Hematopoietic multipotent progenitor cell treated with erythropoietin and hydrocortisone succinate and interleukin-3 and kit ligand, for 4 days (in vitro differentiated cells): ENCODE measurements at places on chromosomes 13 and 19.

DNA sequence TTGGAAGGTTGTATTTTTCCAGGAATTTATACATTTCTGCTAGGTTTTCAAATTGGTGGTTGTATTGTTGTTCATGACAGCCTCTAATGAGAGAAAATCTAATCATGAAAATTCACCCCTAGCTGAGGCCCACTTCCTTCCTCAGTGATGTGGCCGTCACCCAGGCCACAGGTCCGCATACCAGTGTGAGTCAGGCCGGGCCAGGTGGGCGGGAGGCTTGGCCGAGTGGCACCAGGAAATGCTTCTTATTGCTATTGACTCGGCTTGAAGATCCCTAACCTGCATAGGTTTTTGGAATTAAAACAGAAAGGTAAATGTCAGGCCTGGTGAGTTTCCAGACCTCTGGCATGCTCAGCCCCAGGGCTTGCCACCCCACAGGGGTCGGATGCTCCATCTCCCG is 88.7 kb downstream of the SCGB2B2 start:
- no peak for DNase-seq

GRCh38 chr13:35808846-35809245 is 322.3 kb downstream of the DCLK1 start:
- no peak for DNase-seq

DNA sequence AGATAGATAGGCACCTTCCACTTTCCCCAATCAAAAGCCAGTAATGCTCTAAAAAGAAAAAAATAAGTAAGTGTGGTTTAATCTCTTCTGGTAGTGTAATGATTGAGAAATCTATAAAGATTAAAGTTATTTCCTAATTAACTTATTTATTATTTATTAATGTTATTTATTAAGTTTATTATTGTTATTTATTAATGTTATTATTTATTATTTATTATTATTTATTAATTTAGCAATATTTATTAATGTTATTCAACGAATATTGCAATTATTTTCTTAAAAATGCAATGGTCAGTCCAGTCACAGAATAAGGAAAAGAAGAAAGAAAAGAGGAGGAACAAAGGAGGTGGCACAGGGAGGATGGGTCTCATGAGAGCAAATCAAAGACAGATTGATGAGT is 100.7 kb downstream of the FREM2 start:
- DNase-seq, result no peak

GRCh38 chr19:18368504-18369222 is 17.3 kb upstream of the GDF15 start:
- DNase-seq, result no peak

DNA sequence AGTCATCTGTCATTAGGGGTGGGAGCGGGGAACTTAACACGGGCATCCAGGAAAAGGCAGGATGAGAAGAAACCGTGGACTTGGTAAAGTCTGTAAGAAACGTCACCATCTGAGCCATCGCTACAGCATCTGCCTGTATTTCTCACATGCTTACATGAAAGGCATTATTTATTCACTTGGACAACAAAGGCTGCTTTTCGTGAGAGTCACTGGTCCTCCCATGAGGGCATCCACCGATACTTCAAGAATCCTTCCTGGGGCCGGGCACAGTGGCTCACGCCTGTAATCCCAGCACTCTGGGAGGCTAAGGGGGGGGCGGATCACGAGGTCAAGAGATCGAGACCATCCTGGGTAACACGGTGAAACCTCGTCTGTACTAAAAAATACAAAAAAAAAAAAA is 16.1 kb downstream of the ZNF446 start:
- DNase-seq, result no peak

DNA sequence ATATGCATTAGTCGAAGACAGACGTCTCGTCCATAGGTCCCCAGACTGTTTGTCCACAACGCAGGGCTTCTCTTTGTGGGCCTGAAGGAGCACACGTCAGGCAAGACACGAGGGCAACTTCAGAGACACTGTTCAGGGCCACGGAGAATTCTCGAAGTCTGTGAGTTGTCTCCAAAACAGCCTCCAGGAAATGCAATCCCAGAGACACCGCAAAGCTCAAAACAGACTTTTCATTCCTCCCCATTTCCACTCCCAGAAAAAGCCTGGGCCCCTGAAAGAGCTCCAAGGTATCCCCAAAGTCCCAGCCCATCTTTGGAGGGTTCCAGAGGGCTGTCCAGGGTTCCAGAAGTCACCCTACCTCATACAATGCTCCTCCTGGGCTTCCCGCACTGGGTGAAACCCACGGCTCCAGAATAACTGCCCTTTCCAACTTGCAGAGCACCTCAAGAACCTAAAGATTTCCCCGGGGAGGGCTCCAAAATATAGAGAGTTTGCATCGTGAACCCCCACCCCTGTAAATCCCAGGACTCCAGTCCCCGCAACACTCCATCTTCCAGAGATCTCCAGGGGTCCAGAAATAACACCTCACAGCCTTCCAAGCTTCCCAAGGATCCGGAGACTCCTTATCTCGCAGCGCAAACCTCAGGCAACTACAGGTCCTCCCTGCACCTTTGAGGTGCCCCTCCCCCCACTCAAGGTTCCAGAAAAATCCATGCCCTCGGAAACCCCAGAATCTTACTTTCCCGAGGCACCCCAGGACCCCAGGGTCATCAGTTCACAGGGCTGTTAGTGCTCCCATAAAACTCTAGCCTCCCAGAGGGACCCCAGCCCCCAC is 687 bp upstream of the FTL start:
- DNase-seq, result no peak

DNA sequence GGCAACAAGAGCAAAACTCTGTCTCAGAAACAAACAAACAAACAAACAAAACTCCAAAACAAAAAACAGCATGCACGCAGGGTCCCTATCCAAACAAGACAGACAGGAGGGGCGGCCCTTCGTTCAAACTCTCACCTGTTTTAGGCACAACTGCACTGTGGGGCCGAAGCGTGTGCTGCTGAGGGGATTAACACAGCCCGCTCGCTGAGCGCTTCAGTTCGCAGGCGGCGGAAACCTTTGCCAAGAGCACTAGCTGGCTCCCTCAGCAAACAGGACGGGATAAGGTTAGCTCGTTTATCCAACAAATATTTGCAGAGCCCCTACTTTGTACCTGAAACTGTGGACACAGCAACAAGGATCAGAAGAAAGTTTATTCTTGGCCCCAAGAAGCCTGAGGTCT is 1.6 kb upstream of the ADPRHL1 start:
- DNase-seq, result no peak

DNA sequence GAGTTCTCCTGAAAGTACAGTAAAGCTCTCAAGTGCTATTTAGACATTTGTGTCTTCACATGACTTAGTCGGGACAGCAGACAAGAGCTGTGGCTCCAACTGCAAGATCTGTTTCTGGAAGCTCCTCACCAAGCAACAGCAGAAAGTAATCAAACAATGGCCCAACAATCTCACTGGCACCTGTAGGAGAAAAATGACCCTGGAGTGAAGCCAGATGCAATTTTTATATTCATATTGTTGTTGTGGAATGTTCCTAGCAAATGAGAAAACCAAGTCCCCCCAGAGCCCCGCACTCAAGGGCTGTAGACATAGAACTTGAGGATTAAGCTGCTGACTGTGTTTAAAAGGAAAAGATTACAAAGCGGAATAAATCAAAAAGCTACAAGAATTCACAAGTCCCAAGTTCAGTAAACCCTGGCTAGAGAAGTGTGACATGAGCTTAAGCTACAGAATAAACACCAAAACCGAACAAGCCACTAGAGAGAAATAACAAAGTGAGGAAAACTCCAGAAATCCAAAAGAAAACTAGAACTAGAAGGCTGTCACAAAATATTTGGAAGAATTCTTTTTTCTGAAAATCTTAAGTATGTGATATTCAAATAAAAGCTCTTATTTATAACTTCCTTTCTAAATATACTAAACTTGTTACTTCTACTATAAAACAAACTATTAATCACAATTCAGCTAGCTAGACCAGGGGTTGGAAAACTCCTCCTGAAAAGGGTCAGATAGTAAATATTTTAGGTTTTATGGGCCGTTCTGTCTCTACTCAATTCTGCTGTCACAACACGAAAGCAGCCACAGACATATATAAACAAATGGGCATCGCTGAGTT is 454.5 kb downstream of the SUCLA2 start:
- DNase-seq, result no peak

DNA sequence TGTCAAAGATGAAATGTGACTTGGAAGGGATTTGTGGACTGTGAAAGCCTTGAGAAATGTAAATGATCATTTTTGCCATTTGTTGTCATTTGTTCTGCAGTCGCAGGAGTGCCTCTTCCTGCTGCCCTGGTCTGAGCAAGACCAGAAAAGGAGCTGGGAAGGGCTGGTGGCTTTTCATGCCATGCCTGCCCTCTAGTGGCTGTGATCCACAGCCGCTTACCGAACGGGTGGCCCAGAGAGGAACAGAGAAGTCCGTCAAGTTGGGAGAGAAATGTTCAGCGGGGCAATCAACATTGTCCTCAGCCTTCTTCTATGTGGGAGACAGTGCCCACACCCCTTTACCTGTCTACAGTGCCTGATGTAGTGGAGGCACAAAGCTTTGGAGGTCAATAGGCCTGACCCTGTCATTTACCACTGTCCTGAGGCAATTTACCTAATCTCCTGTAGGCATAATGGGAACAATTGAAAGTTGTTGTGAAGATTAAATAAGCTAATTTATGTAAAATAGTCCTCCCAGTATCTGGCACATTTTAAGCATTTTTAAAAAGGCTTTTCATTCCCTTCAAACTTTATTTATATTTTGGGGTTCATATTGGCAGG is 224.5 kb downstream of the B3GLCT start:
- DNase-seq, result peak; percentile 91

DNA sequence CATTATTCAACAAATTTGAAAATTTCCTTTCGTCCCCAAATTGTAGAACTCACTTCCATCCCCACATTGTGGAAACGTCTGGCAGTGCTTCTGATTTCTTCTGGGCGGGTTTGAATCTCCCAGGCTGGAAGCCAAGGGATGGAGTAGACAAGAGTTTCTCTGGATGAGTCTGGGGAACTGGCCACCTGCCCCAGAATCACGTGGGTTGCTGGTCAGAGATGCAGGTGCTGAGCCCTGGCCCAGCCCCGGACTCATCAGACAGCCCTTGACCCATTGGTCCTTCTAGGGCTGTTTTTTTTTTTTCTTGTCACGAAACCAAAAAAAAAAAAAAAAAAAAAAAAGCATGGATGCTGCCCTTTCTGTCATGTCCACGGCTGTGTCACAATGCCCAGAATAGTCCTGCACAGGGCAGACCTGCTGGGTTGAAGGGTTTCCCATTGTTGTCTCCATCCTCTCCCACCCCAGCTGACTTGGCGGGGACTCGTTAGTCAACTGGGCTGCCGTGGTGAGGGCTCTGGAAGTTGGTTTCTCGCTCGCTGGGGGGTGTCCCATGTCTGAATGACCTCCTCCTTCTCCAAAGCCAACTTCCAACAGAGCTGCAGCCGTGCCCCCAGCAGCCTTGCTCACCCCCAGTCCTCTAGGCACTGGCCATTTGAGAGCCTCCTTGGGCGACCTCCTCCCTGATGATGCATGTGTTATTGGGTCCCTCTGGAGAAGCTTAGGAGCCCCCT is 12.8 kb downstream of the CHST8 start:
- no peak for DNase-seq

DNA sequence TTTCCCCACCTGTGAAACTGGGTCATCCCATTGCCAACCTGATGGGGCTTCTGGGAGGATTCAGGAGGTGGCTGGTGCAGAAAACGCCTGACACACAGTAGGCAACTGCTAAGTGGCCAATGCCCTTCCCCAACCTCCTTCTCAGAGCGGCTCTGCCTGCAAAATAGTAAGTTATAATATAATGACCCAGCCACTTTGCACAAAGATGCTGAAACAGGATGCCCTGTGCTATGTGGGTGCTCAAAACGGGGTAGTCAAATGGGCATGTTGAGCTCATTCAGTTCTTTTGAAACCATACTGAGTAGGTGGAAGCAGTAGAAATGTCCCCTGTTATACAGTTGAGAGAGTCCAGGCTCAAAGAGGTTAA is 507 bp downstream of the MARCHF2 start:
- no peak for DNase-seq

GRCh38 chr13:79919091-79919490 is 421.8 kb downstream of the SPRY2 start:
- DNase-seq, result no peak

GRCh38 chr13:103898481-103898880 is 832.3 kb upstream of the SLC10A2 start:
- no peak for DNase-seq

DNA sequence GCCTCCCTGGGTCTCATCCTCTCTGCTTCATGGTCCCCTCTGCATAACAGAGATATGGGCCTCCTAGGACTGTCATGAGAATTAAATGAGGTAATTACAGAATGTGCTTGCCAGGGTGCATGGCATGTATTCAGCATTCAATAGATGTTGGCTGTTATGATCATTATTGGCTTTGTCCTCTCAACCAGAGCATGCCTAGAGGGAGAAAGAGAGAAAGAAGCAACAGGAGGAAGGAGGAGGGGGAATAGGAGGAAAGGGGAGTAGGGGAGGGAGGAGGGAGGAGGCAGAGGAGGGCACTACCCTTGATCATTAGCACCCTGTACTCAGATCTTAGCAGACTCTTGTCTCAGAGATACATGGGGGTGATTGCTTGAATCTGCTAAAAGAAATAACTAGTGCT is 41.0 kb upstream of the SIAH3 start:
- DNase-seq, result no peak

DNA sequence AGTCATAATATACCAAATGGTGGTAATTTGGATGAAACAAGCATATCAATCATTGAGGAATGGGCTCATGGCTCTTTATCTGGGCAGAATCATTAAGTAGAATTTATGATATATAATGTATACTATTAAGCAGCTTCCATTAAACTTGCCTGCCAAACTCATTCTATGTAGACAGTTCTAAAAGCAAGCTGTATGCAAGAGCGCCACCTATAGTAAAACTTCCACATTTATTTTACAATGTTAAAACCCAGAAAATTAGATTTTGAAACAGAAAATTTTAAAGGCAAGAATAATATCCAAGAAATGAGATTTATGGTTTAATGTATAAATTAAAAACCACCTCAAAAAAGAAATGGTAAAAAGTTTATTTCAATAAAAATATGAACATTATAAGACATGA is 161.5 kb downstream of the MZT1 start:
- DNase-seq, result peak; percentile 71

DNA sequence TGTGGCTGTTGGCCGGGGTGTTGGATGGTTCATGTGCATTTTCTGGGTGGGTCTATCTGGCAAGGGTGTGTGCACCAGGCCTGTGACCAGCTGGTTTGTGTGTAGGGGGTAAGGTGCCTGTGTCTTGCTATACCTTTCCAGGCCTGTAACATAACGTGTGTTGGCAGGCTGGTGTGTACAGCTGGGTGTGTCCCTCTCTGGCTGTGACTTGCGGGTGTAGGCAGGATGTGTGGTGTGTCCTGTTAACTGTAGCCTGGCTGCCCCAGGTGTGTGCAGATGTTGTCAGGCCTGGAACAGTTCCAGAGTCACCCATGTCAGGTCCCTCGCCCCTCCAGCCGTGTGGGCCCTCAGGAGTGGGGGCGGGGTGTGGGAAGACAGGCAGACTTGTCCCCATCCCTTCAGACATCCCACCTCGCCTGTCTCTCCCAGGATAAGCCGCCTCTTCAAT is 9.8 kb downstream of the KCTD15 start:
- DNase-seq, result no peak

DNA sequence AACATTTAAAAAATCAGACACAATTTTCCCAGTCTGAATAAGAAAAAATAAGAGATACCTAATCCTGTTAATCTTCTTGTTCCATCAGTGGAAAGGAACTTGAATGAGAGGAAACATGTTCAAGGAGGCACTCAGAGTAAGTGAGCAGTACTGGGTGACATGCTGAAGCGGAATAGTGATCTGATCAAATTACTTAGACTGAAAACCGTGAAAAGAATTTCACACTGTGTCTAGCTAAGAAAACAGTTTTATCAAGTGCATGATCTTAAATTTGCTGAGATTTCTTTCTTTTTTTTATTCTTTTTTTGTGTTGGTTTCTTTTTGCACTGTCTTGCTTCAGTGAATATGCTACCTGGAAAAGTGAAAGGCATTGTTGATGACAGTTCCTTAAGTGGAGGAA is 249.5 kb upstream of the SLC10A2 start:
- DNase-seq, result no peak
